ENCODE measurements at places on chromosomes 4 and X.

DNA sequence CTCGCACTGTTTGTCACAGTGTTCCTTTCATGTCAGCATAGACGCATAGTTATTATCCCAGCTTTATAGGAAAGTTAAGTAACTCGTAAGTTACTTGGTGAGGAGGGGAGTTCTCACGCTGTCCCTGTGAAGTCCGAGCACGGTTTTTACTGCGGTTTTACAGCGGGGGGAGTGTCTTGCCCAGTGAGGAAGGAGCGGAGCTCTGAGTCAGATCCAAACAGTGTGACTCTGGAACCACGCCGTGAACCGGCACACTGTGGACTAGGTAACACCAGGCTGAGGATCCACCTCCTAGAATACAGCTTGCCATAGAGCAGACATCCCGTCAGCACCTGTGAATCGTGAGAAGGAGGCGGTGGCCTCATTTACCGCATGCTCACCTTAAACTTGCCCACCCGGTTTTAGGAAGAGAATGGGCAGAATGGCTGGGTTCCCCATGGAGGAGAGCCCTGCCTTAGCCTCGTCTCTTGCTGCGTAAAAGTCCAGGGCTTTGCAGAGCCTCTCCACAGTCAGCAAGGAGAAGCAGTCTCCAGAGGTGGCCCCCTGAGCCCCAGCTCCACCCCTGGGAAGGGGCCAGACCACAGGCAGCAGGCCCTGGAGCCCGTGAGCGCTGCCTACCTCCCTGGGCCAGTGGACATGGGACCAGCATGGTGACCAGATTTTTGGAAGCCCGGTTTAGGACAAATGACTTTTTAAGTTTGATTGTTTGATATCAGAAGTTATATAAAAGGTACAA lies 40.2 kb upstream of the HGFAC start:
- DNase-seq = no peak

- no peak for DNase-seq
Measured at GRCh38 chr4:84167093-84167492, 332.0 kb downstream of the NKX6-1 start.

DNA sequence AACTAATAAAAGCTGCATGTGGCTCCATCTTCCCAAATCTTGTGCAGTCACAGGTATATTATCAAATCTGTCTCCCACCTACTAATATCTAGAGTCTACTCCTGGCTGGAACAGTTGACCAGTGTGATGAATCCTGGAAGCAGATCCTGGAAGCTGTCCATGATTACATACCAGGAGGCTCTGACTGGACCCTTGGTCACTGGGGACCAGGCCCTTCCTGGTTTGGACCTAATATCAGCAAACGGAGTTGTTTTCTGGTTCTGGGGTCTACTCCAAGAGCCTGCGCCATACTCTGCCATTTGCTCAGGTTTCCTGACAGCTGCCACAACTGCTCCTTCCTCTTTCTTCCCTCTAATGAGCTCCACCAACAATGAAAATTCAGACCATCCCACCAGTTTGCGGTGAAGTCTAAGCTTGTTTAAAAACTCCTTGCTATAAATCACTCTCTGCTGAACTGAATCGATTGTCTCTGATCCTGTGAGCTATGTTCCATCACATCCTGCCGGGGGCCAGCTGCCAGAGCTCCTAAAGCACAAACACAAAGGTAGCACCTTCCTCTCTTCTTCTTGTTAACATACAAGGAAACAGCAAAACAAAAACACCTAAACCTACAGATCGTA lies 114.2 kb downstream of the PALLD start:
- DNase-seq = no peak

DNA sequence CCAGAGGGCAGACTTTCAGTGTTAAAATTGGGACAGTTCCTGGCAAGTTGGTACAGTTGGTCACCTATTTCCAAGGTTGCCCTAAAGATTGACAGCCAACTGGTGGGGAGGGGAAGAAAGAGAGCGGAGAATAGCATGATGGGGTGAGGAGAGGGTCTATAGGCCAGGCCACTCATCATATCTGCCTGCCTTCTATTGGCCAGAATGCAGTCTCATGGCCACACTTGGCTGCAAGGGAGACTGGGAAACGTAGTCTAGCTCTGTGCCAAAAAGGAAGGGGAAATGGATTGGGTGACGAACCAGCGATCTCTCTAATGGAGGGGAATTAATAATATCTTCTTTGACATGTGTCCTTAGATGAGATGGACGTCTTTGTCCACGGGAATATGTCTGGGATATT lies 197.4 kb upstream of the ATP6AP2 start:
- no peak for DNase-seq

- no peak for DNase-seq
Measured at GRCh38 chr4:40280586-40280985, 54.5 kb upstream of the CHRNA9 start.

GRCh38 chr4:15868111-15868510 lies 70.4 kb downstream of the FGFBP1 start:
- DNase-seq = no peak

GRCh38 chr4:95409127-95409526 lies 139.6 kb downstream of the UNC5C start:
- DNase-seq = no peak

DNA sequence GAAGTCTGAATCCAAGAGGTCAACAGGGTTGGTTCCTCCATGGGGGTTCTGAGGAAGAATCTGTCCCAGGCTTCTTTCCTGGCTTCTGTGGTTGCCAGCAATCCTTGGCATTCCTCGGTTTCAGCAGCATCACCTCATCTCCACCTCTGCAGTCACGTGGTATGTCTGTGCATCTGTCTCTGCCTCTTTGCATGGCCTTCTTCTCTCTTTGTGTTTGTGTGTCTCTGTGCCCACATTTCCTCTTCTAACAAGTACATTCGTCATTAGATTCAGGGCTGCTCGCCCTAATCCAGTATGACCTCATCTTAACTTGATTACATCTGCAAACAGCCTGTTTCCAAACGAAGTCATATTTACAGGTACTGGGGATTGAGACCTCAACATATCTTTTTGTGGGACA lies 114.0 kb downstream of the BCOR start:
- peak; percentile 70 for DNase-seq

- no peak for DNase-seq
Measured at GRCh38 chrX:120408168-120408567, 46.3 kb downstream of the ATP1B4 start.

DNA sequence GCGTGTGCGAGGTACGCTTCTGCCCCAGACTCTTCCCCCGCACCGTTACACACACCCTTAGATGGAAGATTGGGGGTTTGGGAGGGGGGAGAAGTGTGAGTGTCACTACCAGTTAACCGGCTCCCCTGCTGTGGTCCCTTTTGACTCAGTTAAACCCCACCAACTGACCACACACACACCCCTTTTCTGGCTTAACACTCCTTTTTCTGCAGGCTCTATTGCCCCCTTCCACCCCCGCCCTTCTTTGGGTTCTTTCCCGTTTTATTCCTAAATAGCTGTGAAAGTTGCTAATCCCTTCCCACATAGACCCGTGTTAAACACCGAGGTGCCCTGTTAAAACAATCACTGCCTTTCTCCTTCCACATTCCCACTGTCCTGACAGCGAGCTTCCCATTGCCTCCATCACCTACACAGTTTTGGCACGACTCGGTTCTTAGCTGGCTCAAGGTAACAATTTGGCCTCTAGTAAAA lies 3.7 kb upstream of the NR3C2 start:
- DNase-seq = no peak

DNA sequence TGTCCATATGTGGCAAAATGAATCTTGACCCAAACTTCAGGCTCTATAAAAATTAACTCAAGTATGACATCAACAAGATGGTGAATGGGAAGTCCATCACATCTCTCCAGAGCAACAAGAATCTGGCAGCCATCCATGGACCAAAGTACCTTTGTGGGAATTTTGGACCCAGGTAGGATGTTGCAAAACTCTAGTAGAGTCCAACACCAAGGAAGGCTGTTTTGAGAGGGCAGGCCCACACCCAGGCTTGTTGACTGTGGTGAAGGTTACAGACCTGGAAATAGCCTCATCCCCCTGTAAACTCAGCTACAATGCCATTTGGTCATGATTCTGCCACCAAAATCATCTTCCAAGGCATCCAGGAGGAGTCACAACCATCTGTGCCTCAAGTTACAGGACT lies 12.9 kb downstream of the DGAT2L6 start:
- no peak for DNase-seq

- peak; percentile 34 for DNase-seq
Measured at GRCh38 chr4:169823685-169824084, 65.9 kb upstream of the HPF1 start.

DNA sequence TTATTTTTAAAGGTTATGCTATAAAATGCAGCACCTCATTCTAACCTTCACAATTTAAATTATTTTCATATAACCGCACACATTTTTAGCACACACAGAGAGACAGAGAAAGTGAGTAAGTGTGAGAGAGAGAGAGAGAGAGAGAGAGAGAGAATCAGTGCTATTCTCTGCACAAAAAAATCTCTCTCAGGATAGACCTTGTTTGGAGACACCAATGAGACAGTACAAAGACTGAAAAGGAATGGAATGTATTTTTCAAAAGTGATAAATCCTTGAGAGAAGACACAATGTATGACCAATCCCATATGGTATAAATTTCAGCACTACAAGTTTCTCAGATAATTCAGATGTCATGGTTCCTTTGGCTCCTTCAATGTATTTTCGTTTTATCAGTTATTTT lies 132.1 kb upstream of the PCDH18 start:
- no peak for DNase-seq

DNA sequence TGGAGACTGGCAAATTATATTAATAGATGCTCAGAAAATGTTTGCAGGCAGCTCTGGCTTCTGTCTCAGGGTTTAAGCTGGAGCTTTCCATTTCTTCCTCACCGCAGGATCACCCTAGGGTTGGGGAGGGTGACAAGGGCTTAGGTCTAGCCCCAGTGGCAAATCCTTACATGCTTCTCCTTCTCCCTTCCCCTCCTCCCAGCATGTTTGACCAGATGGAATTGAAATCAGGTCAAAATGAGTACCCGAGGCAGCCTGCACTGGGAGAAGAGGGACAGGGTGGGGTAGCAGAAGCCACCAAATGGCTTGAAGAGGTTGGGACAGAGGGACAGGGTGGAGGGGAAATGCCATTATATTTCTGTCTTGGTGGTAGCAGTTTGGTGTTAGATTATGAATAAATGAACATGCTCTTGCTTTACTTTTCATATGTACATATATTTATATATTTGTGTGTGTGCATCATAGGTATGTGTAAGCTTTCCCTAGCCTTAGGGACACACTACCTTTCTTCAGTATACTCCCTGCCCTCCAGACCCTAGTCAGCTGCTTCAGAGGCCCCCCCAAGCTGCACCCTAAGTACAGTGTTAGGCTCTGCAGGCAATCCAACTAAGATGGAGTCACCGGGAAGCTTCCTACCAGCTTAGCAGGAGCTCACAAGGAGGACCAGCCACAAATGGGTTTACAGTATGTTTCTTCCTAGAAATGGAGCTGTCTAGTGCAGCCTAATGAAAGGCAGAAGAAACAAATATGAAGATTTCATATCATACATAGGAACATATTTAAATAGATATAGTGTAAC lies 1.8 kb downstream of the TMEM35A start:
- no peak for DNase-seq
